ENCODE measurements at places on chromosomes 12 and 14.

DNA sequence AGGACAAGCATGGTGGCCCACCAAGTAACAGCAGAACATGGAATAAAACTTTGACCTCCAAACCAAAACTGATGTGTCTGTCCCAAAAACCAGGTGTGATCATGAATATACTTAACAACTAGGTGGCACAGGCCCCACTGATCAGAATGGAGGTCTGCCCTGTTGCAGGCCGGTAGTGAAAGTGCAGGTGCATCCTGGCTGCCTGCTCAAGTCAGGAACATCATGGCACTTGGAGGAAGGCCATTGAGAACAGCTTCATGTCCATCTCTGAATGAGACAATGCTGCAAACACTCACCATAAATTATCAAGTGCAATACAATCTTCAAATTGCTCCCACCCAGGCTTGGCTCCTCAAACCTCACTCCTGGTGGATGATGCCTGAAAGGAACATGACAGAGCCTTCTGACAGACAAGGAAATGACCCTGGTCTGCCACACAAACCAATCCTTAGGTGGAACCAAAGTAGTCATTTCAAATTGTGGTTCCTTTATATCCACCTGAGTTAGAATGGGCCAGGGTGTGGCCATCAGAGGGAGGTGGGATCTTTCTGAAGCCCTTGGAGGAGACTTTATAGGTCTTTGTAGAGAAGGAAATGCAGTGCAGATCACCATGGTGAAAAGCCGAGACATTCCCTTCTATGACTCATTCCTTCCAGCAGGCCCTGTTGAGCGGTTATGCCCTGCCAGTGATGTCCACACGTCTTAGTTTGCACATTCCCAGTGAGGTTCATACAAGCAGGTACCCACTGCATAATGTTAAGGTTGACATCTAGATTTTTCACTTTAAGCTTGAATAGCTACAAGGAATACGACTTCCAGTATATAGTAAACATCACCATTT, 36.0 kb downstream of the EGLN3 start:
- DNase-seq = no peak

DNA sequence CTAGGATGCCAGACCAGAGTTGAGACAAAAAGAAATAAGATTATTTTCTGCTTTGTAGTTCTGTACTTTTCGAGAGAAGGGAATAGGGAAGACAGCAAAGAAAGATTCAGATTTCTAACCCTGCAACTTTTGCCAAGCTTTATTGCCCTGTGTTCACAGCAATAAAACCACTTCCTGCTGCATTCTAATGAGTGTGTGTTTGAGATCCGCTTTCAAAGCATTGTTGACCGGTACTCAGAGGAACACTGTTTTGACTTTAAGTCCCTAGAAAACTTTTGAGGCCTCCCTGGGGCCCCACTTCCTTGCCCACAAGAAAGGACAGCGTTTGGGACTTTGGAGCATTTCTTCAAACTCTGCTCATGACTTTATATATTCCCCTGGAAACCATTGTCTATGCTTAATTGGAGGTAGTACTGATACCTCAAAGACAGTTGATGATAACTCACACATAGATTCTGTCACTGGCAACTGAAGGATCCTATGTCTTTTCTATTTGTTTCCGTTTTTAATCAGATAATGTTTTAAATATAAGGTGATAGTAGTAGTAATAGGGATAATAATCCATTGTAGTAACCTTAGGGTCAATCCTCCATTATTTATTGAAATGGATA, 1.3 kb downstream of the RNASE6 start:
- no peak for DNase-seq

DNA sequence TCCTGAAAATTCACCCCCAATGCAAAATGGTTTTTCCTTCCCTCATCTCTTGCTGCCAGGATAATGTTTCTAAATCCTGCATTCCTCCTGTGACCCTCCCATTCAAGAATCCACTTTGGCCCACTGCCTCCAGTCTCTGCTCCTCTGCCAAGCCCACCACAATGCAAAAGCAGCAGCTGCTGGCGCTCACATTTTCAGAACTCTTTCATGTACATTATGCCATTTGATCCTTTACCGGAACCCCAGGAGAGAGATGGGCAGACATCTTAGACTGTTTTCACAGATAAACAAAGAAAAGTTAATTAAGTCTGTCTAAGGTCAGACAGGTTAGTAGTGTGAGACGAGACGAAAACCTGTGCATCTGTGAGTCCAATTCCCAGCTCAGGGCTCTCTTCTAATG, 12.9 kb downstream of the LRIG3 start:
- no peak for DNase-seq

DNA sequence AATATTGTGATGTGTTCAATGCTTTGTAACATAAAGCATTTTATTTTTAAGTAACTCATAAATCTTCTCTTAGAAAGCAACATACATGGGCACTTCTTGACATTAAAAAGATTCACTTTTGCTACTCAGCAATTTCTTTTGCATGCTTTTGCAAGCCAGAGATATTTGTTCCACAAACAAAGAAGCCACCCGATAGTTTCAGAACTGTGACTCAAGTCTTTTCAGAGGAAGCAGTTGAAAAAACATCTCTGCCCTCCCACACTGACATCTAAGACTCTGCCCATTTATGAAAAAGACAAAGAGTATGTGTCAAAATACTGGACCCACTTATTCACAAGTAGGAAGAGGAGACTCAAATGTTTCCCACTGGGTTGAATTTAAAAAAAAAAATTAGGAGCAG, 7.5 kb downstream of the APPL2 start:
- DNase-seq = no peak

GRCh38 chr12:28870839-28871440, 278.1 kb upstream of the FAR2 start:
- no peak for DNase-seq

DNA sequence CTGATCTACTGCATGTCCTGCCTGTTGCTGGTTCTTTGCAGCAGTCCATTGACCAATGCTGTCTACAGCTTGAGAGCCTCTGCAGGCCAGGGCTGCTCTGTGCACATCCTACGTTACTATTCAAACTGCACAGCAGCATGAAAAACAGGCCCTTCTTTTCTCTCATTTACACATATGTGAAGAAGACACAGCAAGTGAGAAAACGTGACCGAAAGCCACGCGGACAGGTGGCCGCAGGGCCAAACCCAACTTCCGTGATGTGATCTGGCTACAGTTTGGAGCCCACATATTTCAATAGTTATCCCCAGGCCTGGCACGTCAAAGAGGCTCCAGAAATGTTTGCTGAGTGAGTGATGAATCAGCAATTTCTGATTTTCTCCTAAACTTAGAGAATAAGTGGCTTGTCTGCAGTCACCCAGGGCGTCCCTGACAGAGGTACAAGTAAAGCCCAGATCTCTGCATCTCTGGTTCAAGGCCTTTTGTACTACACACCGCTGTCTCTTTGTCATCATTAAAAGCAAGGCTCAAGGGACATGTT, 17.9 kb upstream of the TCL1B start:
- no peak for DNase-seq

- DNase-seq = no peak
These were observed 60.4 kb upstream of the SEL1L start for GRCh38 chr14:81594012-81594411.

Data from activated CD4-positive, alpha-beta T cell treated with anti-CD3 and anti-CD28 coated beads for 24 hours (primary cell).